GM12891 (cell line): ENCODE measurements at places on chromosomes 11 and 22.

GRCh38 chr11:128291835-128292234 is 295.5 kb downstream of the ETS1 start:
- DNase-seq, result no peak

DNA sequence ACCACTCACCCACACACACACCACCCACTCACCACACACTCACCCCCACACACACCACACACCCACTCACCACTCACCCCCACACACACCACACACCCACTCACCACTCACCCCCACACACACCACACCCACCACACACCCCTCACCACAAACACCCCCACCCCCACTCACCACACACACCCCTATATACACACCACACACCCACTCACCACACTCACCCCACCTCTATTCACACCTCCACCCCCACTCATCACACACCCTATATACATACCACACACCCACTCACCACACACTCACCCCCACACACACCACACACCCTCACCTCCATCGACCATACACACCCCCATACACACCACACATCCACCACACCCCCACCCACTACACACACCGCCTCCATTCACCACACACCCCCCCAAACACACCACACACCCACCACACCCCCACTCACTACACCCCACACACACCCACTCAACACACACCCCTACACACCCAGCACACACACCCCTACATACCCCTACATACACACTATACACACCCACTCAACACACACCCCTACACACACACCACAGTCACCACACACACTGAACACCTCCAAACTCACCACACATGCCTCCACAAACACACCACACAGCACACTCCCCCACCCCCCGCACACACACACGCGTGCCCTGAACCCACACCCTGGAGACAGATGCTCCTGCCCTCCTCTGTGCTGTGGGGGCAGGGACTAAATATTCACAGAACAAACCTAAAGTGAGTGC is 19.0 kb upstream of the TTLL12 start:
- no peak for DNase-seq

DNA sequence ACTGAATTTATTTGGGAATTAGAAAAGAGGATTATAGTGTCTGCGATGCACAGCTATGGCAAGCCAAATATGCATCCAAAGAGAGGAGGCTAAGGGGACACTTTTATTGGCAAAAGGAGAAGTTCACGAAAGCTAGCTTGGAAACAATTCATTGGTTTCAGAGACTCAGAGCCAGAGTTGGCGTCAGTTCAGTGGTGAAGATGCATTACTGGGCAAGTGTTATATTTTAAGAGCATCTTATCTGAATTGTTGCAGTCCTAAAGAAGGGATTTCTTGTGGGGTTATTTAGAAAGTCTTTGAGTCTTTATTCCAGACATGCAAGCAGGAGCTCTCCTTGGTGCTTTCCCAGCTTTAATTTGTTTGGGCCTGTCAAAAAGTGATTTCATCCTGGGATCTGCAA is 15.0 kb downstream of the CLDN5 start:
- DNase-seq, result no peak

DNA sequence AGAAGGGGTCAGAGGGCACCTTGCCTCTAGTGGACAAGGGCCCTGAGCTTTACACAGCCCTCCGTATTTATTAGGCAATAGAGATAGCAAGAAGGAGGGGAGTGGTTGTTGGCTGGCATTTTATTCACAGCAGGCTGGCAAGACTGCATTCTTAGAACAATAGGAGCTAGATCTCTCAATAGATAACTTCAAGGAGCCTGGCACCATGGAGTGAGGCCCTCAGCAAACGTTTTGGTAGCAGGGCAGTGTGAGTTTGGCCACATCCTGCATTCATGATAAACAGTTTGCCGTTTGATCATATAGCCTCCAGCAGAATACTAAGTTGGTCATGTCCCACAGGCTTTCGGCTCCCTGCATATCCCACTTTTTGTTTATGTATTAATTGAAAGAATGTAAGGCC is 31.6 kb downstream of the OR10A6 start:
- DNase-seq, result no peak

DNA sequence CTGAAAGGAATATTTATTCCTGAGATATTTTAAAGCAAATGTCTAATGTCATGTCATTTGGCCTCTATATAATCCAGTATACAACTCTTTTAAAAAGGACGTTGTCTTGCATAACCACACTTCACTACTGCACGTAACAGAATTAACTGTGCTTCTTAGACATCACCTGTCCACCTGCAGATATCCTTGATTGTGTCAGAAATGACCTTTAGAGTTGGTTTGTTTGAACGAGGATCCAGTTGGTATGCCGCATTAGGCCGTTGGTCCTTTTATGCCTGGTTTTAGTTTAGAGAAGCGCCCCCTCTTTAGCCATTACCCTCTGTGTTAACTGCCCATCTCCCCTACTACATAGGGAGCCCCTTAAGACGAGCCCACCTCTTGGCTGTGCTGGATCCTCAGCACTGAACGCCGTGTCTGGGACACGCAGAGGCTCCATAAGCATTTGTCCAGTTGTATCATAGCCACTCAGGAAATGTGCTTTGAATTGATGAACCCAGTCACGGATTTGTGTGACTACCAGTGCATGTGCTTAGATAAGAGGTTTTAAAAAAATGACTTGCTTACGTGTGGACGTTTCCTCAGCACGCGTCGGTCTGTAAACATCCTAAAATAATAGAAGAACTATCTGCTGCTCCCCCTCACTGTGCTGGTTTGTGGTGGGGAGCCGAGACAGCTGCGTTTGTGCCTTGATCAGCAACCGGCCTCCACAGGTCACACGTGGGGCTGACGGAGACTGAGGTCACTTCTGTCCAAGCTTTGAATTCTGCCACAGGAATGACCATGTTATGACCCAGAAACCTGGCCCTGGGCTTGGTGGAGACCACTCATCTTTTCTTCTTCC is 4.0 kb downstream of the MICAL2 start:
- no peak for DNase-seq
